Activated CD8-positive, alpha-beta T cell treated with anti-CD3 and anti-CD28 coated beads, Interleukin-2, amount 10 ng/mL, durations not matched to agents 7 days and 5 days (primary cell): ENCODE measurements at places on chromosomes 3 and 15.

GRCh38 chr15:74383286-74383685, 15.8 kb upstream of the CYP11A1 start:
- no peak for DNase-seq

DNA sequence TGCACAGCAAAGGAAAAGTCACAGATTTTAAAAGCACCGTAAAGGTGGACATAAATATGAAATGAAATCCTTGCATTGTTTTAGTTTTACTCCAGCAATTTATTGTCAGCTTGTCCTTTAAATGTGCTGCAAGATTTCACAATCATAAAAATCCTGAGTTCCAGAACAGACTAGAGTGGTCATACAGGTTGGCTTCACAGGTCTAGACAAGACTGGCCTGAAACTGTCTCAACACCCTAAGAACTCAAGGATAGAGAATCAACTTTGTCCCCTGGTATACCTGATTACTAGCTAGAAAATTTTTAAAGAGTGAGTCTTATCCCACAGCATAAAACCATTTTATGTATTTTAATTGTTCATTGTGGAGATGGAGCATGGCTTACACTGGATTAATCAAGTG, 521.7 kb upstream of the MCTP2 start:
- DNase-seq: no peak

DNA sequence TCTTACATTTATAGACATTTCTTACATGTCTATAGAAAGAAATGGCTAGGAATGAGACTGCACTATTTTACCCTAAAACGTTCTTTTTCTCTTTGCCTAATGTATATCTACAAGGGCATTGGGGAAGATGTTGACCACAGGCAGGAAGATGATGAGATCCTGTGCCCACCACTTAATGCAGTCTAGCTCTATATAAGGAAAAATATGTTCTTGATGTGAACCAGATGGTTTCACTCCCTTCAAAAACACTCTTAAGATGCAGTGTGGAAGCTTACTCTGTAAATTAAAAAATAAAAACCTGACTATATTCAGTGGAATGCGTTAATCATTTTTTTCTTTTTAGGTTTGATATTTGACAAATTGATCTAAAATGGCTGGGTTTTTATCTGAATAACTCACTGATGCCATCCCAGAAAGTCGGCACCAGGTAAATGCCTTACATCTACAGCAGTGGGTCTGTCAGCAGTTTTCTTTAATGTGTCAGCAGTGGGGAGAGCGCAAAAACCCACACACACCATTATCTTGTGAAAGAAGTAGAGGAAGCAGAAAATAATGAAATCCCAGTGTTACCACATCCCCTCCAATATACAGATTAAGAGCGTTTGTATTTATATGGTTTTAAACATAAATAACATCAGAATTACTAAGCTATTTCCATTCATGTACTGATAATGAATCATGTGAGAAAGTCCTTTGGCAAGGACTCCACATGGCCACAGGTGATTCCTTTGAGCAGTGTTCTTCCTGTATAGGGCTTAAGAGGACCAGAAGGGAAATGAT, 10.1 kb downstream of the AGTR1 start:
- no peak for DNase-seq

- DNase-seq: no peak
Measured at GRCh38 chr15:45630917-45631691, 3.7 kb upstream of the SQOR start.

DNA sequence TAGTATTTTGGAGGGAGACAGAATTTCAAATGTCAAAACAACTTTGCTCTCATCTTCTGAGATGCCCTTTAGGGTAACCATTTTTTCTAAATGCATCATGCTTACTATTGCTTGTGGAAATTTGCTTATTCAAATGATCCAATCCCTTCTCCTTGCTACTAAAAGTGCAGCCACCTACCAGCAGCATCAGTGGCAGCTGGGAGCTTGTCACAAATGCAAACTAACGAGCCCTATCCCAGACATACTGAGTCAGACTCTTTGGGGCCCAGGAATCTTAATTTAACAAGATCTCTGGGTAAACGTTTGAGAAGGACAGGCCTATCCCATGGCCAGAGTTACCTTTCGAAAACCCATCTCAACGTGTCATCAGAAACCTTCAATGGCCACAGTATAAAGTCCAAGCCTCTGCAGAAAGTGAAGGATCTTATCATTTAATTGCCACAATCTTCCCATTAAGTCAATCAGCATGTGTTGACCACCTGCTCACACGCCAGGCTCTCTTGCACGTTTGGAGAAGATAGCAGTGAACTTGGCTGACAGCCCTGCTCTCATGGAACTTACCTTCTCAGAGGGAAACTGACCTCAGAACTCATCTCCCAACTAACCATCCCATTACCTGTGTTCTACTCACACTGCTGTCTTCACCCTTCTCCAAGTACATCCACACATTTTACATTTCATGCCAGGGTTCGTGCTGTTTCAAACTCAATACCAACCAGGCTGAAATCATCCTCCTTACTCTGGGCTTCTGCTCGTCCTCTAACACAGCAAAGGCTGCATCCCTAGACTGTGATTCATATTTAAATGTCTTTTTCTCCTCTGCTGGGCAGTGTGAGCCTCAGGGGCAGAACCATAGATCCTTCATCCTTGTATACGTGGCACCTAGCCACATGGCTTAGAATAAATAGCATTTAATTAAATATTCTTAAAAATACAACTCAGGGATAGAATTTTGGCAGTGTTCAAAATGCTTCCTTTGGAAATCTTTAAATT, 24.8 kb upstream of the VGLL4 start:
- no peak for DNase-seq

DNA sequence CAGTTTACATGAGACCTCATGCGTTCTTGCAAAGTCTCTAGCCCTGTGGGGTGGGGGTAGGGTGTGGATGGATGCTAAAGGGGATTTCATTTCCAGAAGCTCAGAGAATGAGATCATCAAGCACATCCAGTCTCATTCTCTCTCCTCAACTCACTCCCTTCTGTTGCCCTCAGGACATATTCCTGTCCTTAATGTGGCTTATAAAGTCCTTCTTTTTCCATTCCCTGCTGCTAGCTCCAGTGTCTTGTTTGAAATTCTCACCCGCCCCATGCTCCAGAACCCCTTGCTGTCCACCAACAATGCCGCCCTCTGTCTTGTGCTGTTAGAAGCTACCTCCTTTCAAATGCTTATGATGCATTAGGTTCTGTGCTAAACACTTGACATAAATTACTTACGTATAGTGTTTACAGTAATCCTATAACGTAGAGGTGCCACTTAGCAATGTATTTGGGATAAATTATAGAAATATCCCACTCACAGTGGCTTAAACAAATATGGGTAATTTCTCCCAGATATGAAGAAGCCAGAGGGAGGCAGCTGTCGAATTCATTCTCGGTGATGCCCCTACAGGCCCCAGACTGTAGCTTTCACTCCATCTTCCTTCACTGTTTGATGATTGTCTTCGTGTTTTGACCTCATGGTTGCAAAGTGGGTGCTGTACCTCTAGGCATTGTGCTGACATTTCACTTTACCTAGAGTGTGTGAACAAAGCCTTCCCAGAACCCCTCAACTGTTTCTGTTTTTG, 273.1 kb upstream of the TBL1XR1 start:
- no peak for DNase-seq

DNA sequence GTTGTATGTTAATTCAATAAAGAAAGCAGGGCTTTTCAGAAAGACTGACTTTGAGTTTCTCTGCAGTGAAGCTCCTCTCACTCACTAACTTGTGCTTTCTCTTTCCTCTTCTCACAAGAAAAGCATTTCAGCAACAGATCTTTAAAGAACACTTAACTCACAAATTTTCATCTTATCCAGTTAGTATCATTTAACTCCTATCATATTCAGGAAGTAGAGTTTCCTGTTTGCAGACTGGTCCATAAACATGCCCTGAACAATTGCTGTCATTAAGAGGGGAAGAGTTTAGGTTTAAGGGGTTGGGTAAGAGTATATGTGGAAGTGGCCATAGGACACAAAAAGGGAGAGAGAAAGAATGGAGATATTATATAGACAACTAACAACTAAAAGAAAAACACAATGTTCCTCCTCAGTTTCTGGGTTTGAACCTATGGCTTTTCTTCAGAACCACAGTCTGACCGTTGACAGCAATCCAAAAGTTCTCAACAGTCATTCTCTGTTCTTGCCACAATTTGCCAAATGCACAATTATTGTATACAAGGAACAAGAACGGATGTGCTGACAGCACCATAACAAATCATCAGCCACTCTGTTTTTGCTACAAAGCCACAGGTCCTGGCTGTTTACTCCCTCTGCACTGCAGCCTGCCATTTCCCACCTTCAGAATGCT, 63.9 kb downstream of the CHAC1 start:
- DNase-seq: no peak
